ENCODE measurements at places on chromosomes 4 and X.

DNA sequence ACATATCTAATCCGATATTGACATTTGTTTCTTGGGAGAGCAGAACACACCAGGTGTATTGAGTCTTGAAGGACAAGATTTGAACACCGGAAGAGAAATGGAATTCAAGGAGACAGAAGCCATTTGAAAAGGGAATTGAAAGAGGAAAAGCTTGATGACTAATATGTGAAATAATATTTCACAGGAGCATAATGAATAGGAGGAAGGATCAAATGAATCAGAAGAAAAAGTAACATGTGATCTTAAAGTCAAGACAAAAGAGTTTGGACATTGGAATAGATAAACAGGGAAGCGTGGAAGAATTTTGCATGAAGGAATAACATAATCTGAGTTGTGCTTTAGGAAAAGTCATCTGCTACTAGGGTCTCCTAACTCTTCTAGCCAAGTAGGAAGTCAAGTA is 145.5 kb upstream of the PDHA2 start:
- DNase-seq, result no peak

DNA sequence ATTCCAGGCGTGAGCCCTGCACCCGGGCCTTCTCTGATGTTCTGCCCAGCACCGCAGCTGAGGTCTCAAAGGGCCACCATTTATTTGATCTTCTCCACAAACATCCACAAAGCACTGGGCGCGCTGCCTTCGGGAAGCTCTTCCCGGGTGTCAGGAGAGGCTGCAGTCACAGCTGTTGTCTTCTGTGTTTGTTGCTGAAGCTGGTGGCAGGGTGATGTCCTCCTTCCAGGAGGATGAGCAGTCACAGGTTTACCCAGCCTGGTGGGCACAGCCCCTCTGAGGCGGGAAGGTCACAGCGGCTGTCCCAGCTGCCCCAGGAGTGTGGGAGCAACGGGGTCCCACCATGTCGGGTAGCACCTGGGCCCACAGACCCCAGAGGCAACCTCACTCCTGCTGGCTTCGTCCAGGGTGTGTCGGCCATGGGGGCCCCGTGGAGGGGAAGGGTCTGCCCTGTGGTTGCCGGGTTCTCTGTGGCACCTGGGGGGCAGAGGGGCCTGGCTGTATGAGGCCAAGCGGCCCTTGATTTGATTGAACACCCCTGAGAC is 27.6 kb downstream of the FGFRL1 start:
- no peak for DNase-seq

- no peak for DNase-seq
Measured at GRCh38 chr4:173746424-173746823, 216.4 kb upstream of the HAND2 start.

GRCh38 chr4:41639291-41639690 is 101.3 kb downstream of the LIMCH1 start:
- DNase-seq, result no peak

DNA sequence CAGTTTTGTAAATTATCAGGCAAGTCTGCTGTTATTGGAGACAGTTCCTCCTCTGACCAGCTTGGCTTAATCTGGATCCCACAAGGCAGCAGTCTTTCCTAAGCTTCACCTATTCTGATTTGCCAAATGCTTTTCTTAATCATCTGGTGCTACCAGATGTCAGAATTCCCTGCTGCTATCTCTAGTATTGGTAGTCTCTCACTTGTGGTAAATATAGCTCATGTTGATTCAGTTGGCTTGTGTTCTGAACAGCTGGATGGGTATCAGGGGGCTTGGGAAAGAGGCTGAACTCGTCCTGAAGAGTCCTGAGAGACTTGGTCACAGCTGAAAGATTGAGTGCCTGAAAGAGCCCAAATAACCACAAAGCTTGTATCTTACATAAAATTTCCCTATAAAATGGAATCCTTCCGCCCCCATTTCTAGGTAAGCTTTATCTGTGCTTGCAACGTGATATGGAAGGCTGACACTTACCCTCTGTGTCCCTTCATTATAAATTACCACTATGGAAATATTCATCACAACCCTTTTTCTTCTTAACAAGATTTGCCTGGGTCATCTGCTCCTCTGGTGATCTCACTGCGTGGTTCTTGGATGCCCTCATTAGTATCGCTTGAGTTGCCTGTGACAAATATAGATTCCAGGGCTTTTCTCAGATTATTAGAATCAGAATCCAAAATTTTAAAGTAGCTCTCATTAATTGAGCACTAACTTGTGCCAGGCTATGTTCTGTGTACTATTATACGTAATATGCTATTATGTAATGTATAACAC is 104.1 kb upstream of the GPRIN3 start:
- no peak for DNase-seq

DNA sequence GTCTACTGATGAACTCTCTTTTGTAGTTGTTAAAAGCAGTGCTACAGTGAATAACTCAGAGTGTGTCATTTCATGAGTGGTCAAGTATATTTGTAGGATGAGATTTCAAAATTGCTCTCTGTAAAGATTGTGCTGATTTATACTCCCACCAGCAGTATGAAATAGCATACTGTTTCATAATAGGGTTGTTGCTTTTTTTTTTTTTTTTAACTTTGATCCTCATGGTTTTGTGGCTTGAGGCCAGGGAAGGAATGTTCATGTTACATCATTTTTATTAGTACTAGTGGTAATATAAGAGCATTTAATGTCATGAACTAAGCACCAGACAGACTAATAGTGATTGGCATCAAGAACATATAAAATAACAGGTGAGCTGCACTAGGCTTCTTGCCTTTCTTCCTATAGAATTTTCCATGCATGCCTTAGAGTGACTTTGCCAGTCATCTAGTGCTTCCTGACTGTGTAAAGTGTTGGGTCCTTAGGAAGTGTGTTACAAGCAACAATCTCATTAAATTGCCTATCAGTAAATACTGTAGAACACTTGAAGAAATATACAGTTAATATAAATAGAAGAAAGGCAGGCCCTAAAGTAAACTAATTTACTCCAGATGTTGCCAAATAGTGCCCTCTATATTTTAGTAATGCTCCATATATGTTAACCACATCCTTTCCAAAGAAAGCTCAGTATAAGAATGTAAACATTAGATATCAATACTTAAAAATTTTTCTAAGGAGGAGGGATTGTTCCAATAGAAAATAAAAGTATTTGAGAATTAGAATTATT is 38.6 kb upstream of the MSMO1 start:
- DNase-seq, result no peak

GRCh38 chr4:119523399-119523798 is 105.2 kb downstream of the PDE5A start:
- no peak for DNase-seq

- peak; percentile 28 for DNase-seq
Measured at GRCh38 chr4:108031427-108032083, 41.9 kb downstream of the HADH start.

DNA sequence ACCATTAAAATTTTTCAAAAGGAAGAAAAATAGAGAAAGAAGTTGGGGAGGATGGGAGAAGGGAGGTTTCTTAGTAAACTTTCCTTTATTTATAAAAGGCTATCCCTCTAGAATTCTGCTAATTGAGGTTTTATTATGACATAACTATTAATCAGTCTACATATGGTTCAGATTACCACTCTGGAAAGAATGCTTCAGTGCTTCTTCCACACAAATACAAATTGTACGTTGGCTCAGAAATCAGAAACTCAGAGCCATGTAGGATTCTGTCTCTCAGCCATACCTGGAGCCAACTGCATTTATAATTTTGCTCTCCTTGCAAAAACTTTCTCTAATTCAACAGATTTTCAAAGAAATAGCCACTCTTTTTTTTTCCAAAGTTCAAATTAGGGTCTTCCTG is 37.1 kb downstream of the SRPX start:
- DNase-seq, result no peak

GRCh38 chr4:120431180-120431579 is 364.5 kb upstream of the MAD2L1 start:
- no peak for DNase-seq

DNA sequence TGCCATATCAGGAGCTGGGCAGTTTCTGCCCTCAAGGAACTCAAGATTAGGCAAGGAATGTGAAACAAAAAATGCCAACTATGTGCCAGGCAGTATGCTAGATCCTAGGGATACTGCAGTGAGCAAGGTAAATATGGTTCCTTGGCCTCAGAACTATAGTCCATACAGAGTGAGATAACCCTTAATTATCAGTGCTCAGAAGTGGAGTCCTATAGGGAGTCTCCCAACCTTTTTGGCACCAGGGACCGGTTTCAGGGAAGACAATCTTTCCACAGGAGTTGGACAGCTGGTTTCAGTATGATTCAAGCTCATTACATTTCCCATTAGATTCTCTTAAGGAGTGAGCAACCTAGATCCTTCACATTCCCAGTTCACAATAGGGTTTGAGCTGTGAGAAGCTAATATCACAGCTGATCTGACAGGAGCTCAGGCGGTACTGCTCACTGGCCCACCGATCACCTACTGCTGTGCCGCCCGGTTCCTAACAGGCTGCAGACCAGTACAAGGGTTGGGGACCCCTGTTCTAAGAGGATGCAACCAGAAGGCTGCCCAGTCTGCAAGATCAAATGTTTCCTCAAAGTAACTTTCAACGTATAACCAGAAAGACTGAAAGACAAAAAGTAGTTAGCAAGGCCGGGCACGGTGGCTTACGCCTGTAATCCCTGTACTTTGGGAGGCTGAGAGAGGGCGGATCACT is 1.7 kb upstream of the SRP72 start:
- DNase-seq, result no peak

DNA sequence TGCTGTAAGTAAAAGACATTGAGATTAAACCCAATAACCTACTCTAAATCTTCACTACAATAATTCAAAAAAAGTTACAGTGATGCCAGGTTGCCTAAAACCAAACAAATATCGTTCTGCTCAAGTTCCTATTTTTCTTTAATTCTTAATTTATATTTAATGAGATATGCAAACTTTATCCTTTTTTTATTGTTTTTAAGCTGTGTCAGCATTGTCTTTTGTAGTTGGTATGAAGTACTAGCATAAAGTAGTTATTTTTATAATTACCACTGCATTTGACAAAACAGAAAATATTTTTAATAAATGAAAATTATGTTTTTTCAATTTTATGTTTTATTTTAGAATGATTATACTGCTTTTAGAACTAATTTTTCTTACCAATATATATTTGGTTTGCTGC is 1431.1 kb upstream of the PCDH7 start:
- no peak for DNase-seq

DNA sequence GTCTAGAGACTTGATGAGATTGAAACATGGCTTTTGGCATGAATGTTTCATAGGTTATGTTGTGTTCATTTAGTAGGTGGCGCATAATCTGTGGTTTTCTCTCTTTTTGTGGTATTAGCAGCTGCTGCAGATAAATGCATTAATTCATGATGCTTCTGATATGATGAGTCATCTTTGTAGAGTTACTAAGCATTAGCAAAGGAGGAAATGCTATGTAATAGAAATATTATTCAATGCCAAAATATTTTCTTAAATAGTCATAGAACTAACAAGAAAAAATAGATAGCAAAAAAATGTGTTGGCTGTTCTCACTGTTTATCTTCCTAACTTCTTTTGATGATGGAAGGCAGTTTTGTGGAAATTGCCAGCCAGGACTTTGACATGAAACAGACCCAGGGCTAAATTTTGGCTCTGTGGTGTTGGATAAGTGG is 3.6 kb downstream of the ZXDB start:
- no peak for DNase-seq

GRCh38 chrX:11131146-11131545 is 20.0 kb downstream of the HCCS start:
- no peak for DNase-seq

- DNase-seq, result no peak
Measured at GRCh38 chr4:102620697-102621497, 119.7 kb downstream of the NFKB1 start.

GRCh38 chr4:16090096-16090705 is 6.4 kb upstream of the PROM1 start:
- DNase-seq, result no peak
